ENCODE measurements at places on chromosomes 2 and 18.

GRCh38 chr2:182593394-182593975, 122.6 kb upstream of the DNAJC10 start:
- no peak for DNase-seq

DNA sequence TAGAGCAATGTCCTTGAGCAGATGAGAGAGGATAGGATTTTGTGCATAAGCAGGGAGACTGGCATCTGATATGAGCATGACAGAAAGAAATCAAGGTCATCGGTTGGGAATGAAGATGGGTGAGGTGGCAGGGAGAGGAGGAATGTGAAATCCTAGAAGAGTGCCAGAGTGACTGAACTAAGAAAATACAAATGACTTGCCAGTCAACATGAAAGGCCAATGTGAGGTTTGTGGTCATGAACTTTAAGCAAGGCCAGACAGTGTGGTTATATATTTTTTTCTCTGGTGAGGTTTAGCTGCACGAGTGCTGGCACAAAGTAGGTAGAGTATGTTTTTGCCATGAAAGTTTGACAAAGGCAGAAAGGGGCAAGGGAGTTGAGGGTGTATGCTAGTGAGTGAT, 21.2 kb downstream of the QPCT start:
- DNase-seq, result no peak

- no peak for DNase-seq
These were observed 14.9 kb downstream of the PROKR1 start for GRCh38 chr2:68658266-68658665.

GRCh38 chr2:207996848-207997247, 28.5 kb downstream of the PLEKHM3 start:
- no peak for DNase-seq

DNA sequence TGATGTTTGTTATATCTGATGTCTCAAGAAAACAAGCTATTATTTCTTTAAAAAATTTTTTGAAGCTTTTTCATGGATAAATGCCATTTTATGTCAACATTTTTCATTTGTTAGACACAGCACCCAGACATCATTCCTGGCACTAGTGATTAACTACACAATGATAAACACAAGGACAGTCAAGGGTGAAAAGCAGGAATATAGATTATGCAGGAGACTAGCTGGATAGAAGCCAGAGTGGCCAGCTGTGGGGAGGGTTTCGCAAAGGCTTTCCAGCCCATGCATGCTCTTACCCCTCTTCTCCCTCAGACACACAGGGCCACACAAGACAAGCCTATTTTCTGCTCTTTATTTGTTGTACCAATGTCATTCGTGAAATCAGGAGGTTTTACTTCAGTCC, 127.1 kb upstream of the TTC39C start:
- no peak for DNase-seq

DNA sequence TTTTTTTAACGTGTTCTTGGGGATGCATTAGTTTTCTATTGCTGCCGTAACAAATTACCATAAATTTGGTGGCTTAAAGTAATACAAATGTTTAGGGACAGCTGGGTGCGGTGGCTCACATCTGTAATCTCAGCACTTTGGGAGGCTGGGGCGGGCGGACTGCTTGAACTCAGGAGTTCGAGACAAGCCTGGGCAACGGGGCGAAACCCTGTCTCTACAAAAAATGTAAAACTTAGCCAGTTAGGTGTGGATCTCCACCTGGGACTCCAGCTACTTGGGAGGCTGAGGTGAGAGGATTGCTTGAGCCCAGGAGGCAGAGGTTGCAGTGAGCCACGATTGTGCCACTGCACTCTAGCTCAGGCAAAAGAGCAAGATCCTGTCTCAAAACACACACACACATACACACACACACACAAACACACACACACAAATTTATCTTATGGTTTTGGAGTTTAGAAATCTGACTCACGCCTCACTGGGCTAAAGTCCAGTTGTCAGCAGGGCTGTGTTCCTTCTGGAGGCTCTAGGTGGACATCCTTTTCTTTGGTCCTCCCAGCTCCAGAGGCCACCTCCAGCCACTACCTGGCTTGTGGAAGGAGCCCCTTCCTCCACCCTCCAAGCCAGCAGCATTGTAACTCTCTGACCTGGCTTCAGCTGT, 76.1 kb downstream of the SEPTIN10 start:
- DNase-seq, result no peak

Measured in NCI-H1436 (cell line).